ENCODE measurements at places on chromosomes 5 and 9.
A peak's percentile ranks its signal among the peaks of the same experiment; 100 is the strongest.

GRCh38 chr9:75812141-75812540 is 78.3 kb upstream of the PCSK5 start:
- DNase-seq: no peak

GRCh38 chr5:142098931-142099330 is 9.6 kb upstream of the NDFIP1 start:
- no peak for DNase-seq

- DNase-seq: peak; percentile 13
Measured at GRCh38 chr5:66171349-66172344, 27.5 kb downstream of the SREK1 start.

- no peak for DNase-seq
Measured at GRCh38 chr5:148070621-148071020, 6.8 kb downstream of the SPINK5 start.

- no peak for DNase-seq
Measured at GRCh38 chr5:154858972-154859871, 795 bp downstream of the CNOT8 start.

GRCh38 chr5:67202828-67203227 is 6.2 kb upstream of the CD180 start:
- DNase-seq: no peak

- DNase-seq: no peak
Measured at GRCh38 chr5:166493040-166493439, 1798.4 kb upstream of the WWC1 start.

DNA sequence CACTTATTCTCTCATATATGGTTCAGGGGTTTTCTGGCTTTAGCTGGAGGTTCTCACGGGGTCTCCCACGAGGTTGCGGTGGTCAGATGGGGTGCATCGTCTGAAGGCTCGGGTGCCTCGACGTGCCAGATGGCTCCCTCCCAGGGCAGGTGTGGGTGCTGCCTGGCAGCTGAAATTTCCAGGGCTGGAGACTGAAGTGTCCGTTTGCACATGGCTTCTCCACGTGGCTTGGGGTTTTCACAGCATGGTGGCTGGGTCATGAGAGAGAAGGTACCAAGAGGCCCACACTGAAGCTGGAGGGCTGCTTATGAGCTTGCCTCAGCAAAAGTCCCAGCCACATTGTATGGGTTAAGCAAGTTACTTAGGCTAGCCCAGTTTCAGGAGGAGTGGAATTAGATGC is 218.6 kb downstream of the AGTPBP1 start:
- no peak for DNase-seq

- no peak for DNase-seq
Measured at GRCh38 chr5:101024299-101024698, 121.2 kb upstream of the ST8SIA4 start.

DNA sequence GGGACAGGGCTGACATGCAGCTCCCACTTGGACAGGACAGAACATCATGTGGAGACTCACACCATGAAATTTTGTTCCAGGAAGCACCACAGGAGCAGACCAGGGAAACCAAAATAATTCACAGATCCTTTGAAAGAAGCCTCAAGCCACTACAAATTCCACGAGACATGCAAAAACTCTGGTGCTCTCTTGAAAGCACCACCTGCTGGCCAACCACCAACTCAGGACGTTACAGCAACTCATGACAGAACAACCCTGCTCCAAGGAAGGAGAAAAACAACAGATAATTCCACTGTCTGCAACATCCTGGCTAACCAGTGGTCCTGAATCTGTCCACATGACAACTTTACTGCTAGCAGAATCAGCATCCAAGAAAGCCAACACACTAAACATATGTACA is 516.0 kb downstream of the SPATA31D1 start:
- no peak for DNase-seq

Data from NCI-H510A treated with DMSO at 0.1 percent for 48 hours (cell line).